Activated CD8-positive, alpha-beta memory T cell treated with anti-CD3 and anti-CD28 coated beads for 48 hours (primary cell): ENCODE measurements at places on chromosomes 5 and 9.

GRCh38 chr5:172380987-172381643, 73.2 kb downstream of the SH3PXD2B start:
- DNase-seq: no peak

GRCh38 chr9:100322954-100323536, 29.7 kb downstream of the TEX10 start:
- no peak for DNase-seq

DNA sequence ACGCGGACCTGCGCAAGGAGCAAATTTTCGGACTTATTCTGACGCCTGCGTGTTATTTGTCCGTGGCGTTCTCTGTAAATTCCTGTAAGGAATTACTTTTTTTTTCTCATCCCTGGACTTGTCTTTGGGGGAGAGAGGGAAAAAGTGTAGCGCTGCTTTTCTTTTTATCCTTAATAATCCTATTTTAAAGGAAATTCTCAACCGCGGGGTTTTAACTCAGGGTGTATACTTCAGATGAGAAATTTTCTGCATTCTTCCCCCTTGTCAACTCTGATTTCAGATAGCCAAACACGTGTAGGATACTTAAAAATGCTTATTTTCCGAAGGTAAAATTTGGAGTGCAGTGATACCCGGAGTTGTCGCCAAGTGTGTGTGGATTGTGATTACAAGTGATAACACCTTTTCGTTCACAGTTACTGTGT, 853 bp downstream of the DCP2 start:
- DNase-seq: no peak

DNA sequence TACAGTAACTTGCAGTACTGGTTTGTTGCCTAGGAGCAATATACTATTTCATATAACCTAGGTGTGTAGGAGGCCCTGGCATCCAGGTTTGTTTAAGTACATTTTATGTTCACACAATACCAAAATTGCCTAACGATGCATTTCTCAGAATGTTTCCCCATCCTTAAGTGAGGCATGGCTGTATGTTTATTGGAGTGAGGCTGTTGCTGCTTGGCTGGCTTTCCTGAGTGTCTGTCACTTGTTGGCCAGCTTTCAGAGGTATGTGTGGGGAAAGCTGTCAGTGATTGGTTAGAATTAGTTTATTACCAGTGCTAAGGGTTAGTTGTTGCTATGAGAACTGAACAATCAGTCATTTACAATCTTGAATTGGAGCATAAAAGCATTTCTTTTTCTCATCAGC, 154.1 kb upstream of the CDH12 start:
- no peak for DNase-seq

DNA sequence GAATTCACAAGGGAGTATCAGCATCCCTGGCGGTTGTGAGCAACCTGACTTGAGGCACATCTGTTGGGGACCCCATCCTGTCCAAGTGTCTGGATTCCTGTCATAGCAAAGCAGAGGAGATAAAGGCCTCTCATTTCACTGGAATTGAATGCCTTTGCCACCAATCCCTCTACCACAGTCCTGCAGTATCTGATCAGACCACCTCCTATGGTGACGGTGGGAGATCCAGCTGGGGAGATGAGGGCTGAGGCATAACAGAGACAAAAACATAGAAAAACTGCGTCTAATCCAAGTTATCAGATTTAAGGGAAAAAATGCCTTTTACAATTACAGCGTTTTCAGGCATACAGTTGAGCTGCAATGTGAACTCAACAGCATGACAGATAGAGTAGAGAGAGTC, 160.7 kb upstream of the TRPC7 start:
- DNase-seq: no peak

DNA sequence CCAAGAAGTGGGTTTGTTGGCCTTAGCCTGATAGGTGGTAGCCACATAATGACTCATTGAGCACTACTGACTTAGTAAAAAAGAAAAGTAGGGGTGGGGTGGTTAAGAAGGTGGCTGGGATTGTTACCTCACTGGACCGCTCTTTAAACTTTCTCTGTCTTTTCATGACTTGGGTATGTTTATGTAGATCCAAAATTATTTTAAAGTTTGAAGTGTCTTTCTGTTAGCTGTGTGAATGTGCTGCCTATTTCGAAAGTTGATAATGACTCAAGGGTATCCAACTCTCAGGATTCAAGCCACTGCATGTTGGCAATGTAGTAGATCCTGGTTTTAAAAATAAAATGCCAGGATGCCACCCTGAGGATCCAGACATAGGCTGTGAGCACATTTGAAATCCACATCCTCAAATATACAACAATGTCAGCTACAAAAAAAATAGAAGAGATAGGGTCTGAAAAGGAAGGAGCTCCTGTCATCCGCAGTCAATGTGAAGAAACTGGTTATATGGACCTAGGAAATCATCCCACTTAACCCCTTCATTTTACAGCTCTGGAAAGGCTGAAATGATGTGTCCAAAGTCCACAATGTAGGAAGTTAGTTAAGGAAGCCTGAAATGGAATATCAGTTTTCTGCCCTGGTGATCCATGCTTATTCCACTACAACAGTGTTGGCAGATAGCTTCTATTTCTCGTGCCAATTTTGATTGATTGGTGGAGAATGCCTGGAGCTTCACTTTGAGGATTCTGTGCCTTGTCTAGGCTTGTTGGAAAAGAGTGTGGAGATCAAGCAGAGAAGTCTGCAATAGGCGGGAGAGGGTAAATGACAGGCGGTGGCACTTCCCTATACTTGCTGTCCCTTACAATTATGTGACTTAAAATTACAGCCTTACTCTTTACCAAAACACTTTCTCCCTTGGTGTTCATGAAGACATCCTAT, 23.4 kb downstream of the ZNF462 start:
- no peak for DNase-seq

- DNase-seq: no peak
Observed at GRCh38 chr5:62084391-62084790, 221.6 kb upstream of the KIF2A start.

GRCh38 chr5:84017523-84018172, 297.0 kb upstream of the HAPLN1 start:
- DNase-seq: no peak

GRCh38 chr5:119631660-119632059, 2.3 kb downstream of the FAM170A start:
- DNase-seq: no peak

DNA sequence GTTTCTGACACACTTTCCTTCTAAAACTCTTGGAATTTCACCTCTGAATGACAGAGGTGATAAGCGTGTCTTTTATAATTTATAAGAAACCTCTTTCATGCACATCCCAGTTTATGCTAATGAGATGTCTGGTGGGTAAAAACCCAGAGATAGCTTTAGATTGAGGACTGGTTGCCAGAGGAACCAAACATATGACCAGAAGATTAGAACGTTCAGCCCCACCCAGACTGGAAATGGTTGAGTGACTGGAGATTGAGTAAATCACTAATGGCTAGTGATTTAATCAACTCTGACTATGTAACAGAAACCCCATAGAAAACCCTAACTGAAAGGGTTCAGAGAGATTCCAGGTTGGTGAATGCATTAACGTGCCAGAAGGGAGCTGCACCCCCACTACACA, 69.2 kb downstream of the CDH18 start:
- DNase-seq: no peak

DNA sequence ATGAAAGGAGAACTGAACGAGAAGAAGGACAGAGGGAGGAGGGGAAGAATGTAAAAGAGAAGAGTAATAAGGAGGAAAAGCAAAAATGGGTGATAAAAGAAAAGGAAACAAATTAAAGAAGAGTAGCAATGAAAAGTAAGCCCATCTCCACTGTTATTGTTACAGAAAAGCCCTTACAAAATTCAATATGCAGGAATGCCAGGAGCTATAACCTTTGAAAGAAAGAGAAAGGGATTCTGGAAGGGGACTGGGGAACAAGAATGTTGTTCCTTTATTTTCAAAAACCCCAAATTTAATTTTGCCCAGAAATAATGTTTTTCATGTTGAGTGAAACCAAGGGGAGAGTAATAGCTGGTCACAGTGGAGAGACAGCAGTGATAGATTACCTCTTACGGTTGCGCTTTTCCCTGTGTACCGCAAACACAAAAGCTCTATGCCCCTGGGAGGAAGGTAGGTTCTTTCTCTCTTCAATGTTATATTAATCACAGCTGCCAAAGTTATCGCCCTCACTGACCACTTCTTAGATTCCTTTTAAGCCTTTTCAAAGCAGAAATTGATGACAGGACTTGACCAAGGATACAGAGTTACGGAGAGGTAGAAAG, 86.7 kb downstream of the BRINP1 start:
- DNase-seq: no peak

DNA sequence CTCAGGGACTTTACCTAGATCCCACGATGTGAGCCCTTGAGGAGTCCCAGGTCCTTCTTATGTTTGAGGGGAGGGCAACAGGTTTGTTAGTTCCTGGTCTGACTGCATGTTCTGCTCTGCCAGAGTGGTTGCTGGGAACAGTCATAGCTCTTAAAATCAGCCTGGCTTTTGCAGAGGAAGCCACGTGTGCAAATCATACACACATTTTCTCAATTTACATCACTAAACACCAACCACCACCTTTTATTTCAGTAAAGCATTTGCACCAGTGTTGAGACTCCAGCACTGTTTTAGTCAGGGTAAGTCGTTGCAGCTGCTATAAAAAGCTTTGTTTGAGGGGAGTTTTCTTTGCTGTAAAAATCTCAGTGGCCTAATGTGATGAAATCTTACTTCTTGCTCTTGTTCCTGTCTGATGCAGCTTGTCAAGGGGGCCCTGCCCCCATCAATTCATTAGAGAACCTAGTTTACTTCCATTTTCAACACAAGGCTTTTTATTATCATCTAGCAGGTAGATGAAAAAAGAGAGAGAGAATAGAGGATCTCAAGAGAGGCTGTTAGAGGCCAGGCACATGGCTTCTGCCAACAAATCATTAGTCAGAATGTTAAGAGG, 70.3 kb upstream of the VCAN start:
- DNase-seq: no peak

DNA sequence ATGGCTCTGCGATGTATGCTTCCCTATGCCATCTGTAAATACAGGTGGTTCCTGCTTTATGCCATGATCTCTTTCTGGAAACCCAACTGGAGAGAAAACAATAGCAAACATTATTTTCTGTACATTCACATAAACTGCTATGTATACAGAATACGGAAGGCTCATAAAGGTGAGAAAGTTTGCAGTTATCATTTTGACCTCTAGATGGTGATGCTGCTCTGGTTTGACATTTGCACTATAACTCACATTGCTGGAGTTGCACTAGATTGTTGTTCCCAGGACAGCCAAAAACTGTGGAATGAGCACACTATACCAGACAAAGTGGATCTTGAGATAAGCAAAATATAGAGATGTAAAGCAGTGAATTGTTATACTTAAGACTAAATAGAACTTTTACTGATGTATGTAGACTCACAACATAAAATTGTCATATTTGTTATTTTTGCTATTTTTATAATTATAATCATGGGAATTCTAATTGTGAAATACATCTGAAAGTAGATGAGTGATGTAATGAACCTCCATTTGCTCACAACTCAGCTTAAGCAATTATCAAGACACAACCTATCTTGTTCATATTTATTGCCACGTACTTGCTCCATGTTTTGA, 246.5 kb downstream of the PTPRD start:
- no peak for DNase-seq

- no peak for DNase-seq
Observed at GRCh38 chr5:16345454-16345853, 120.1 kb downstream of the ZNF622 start.

- DNase-seq: no peak
Observed at GRCh38 chr9:37992924-37993349, 76.1 kb downstream of the SHB start.

- no peak for DNase-seq
Observed at GRCh38 chr5:145324767-145325479, 510.2 kb downstream of the PRELID2 start.

- DNase-seq: no peak
Observed at GRCh38 chr9:3795556-3795955, 269.8 kb upstream of the RFX3 start.

DNA sequence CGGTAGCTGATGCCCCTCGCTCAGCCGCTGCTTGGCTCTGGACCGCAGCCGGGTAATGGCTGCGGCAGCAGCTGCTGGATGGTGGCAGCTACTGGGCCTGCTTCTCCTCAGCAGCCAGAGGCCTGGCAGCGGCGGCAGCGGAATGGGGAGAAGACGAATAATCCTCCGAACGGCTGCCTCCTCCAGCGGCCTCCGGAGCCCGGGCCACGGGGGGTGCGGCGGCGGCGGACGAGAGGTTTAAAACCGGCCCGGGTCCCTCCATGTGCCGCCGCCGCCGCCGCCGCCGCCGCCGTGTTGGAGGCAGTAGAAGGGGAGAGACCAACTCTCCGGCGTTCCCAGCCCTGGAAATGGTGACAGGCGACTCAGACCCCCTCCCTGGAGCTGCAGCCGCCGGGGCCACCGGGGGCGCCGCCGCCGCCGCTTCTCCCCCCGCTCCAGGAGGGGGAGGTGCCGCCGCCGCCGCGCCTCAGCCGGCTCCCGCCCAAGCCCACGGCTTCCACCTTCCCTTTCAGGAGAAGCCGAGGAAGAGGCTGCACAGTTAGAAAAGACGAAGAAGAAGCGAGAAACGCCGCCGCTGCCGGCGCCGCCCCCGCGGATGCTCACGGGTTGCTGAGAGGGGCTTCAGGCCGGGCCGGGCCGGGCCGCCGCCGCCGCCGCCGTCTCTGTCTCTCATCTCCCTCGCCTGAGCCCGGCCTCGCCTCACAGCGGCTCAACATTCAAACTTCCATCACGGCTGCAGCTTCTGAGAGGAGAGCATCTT, 118.4 kb upstream of the PRSS3 start:
- peak; percentile 11 for DNase-seq

- no peak for DNase-seq
Observed at GRCh38 chr5:1127959-1128785, 16.3 kb upstream of the SLC12A7 start.

DNA sequence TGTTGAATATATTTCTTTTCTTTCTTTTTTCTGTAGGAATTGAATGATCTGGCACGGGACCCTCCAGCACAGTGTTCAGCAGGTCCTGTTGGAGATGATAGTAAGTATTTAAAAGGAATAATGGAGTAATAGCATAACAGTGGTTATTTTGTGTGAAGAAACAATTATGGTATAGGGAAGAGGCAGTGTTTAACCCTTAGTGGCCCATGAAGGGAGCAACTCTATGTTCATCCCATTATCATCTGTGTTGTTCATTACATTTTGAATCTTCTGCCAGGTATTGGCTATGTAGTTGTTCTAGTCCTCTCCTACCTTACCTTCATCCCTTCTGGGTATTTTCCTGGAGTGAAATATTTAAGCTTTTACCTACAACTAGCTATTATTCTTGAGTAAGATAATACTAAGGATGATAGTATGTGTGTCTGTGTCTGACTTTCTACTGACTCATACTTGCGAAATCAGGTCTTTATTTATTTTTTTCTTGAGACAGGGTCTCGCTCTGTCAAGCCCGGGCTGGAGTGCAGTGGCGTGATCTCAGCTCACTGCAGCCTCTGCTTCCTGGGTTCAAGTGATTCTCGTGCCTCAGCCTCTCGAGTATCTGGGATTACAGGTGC, 39.3 kb downstream of the UBE2D2 start:
- DNase-seq: no peak
